ENCODE measurements at places on chromosomes 1 and 21.

GRCh38 chr1:230861489-230861888 lies 6.8 kb downstream of the C1orf198 start:
- DNase-seq = no peak

GRCh38 chr1:208223136-208223535 lies 21.0 kb downstream of the PLXNA2 start:
- no peak for DNase-seq

DNA sequence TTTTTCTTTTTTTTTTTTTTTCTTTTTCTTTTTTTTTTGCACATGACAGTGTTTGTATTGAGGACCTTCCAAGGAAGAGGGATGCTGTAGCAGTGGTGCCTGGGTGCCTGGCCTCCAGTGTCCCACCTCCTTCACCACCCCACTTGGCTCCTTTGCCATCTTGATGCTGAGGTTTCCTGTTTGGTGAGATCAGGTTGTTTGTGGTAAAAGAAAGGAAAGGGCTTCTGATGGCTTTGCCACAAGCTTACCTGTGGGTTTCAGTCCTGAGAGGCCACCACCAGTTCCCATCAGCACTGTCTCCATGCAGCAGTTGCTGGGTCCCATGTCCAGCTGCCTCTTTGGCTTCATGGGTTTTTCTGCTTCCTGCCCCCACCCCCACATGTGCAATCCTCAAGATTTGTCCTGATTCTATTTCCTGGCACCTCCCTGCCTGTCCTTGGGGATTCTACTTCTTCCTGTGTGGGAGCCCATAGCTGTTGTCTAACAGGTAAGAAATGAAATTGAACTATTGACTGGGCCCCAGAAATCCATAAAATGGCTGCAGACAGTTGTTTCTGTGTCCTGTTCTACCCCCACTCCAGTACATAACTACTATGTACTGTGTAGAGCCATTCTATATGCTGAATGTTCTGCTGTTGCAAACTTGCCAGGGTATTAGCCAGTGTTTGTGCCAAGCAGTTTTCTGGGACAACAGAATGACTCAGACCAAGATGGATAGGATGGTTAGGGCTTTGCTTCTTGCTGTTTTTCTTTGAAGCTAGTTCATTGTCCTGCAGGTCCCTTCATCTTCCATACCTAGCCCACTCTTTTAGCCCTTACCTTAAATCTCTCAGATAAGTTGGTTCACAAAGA lies 4.2 kb upstream of the CCDC28B start:
- no peak for DNase-seq

DNA sequence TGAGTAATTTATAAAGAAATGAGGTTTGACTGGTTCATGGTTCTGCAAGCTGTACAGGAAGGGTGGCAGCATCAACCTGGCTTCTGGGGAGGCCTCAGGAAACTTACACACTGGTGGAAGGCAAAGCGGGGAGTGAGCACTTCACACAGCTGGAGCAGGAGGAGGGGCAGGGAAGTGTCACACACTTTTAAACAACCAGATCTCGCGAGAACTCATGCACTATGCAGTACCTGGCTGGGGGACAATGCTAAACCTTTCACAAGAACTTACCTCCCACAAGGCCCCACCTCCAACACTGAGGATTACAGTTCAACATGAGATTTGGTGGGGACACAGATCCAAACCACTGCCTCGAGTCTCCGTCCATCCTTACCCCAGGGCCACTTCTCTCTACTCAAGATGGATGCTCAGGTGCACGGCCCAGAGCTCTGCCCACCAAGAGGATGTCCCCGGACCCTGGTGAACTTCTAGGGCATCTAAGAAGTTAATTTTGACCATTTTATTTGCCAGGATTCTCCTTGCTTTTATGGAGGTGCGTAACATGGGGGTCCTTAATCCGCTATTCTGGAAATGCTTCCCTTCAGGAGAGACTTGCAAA lies 22.7 kb upstream of the ACTRT2 start:
- DNase-seq = no peak

- DNase-seq = peak; percentile 98
Observed at GRCh38 chr1:96538883-96539282, 182.7 kb upstream of the PTBP2 start.

Measured in skin of body (tissue), 3 donors.